ENCODE measurements at places on chromosomes 5 and 9.

GRCh38 chr9:106769331-106769730, 93.6 kb upstream of the ZNF462 start:
- DNase-seq: no peak

- DNase-seq: no peak
These were observed 187.8 kb downstream of the MEF2C start for GRCh38 chr5:88695232-88695631.

DNA sequence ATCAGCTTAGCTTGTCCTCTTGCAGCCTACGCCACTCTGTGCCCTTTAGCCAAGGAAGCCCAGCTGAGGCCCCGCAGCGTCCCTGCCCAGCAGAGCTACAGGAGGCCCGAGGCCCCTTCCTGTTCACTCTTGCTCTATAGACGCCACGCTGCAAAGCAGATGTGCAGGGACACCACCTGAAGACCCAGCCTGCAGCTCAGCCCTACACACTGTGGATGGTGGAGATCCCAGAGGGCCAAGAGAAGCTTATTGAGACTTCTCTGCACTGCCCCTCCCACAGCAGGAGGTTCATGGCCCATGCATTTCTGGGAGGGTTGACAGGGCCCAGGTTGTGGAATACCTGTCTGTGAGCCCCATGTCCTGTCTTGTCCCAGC, 33.6 kb downstream of the IRF1 start:
- no peak for DNase-seq

DNA sequence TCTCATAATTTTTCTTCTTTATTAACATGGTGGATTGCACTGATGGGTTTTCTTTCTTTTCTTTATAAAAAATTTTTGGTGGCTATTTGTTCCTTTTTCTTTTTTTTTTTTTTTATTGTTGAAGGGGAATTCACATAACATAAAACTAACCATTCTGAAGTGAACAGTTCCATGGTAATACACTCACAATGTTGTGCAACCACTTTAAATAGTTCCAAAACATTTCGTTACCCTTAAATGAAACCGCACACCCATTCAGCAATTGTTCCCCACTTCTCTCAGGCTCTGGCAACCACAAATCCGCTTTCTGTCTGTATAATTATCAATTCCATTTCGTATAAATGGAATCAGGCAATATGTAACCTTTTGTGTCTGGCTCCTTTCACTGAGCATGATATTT, 11.7 kb upstream of the SETX start:
- no peak for DNase-seq

DNA sequence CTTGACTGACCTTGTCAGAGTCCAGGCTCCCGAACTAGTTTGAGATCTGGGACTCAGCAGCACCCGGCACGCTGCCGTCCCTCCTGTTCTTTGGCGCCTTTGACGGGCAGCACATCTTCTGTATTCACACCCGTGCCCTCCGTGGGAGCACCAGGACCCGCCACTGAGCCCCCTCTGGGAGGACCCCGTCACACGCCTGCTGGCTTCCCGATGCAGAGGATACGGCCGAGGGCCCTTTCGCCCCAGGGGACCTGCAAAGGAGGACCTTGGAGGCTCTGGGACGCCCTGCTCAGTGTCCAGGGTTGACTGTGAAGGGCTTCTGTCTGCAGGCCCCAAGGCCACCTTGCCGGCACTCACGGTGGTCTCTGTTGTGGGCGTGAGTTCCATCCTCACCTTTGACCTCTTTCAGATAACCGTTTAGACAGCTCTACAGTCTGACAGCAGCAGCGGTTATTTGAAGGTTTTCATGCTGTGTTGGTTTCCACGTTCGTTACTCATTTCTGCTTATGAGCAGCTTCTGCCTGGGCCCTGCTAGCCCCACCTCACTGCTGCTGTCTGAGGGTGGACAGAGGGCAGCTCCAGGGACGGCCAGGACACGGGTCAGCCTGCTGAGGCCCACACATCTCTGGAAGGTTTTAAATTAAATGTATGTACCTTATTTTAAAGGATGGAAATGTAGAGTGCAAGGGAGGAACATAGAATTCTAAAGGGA, 12.6 kb upstream of the EXOC3 start:
- peak; percentile 48 for DNase-seq

DNA sequence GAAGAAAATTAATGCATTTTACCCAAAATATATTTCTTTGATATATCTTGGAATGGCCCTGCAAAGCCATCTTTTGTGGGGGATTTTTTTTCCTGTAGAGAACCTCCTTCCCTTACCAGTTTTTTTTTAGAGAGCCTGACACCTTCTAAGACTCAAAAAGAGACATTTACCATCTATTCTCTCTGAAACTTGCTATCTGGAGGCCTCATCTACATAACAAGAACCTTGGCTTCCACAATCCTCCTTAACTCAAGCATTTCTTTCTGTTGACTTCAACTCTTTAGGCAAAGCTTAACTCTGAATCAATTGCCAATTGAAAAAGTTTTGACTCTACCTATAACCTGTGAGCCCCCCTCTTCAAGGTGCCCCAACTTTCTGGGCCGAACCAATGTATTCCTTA, 6.2 kb downstream of the SLC45A2 start:
- no peak for DNase-seq
